Neural crest cell (in vitro differentiated cells): ENCODE measurements at places on chromosomes 11 and 22.

- no peaks in the 10 kb centered on the region for H3K4me1 ChIP-seq
- no peak overlapping the region for H3K27ac ChIP-seq
- peaks cover 64% of the 10 kb centered on the region for H3K36me3 ChIP-seq
- no peak overlapping the region for H3K4me3 ChIP-seq
Measured at GRCh38 chr11:88266157-88266556, 71.4 kb downstream of the CTSC start.

GRCh38 chr11:29319210-29319609, 697.6 kb downstream of the KCNA4 start:
- no peak for DNase-seq
- H3K27me3 ChIP-seq = no peaks in the 10 kb centered on the region
- no peak overlapping the region for H3K4me3 ChIP-seq

- no peak for DNase-seq
- no peak overlapping the region for H3K4me3 ChIP-seq
- H3K4me1 ChIP-seq = no peaks in the 10 kb centered on the region
- no peaks in the 10 kb centered on the region for H3K27me3 ChIP-seq
Measured at GRCh38 chr22:19831016-19831415, 23.7 kb downstream of the GNB1L start.

DNA sequence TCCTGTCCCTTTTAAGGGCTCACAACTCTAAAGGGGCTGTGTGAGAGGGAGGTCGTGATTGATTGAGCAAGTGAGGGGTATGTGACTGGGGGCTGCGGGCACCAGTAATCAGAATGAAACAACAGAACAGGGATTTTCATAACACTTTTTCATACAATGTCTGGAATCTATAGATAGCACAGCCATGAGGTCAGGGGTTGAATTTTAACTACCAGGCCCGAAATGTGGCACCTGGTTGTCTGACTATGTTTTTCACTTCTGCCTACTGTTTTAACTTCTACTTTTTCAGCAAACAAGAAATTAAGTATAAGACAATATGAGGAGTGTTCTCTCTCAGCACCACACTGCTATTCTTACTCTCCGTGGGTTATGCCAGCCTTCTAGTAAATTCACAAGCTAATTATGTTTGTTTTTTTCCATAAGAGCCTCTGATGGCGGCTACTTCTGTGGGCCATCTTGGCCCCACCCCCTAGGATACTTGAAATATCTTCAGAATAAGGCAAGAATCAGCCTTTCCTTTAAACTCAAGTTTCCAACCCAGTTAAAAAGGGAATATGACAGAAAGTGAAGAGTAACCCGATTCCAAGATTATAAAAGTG, 552.8 kb upstream of the CHORDC1 start:
- no peaks in the 10 kb centered on the region for H3K27me3 ChIP-seq
- H3K4me1 ChIP-seq = peaks cover 6% of the 10 kb centered on the region
- no peaks in the 10 kb centered on the region for H3K36me3 ChIP-seq

GRCh38 chr11:34633640-34633989, 12.7 kb downstream of the EHF start:
- no peaks in the 10 kb centered on the region for H3K27me3 ChIP-seq
- H3K4me3 ChIP-seq = no peak overlapping the region
- DNase-seq = no peak
- no peak overlapping the region for H3K27ac ChIP-seq
- H3K4me1 ChIP-seq = peaks cover 13% of the 10 kb centered on the region
- H3K36me3 ChIP-seq = no peaks in the 10 kb centered on the region

DNA sequence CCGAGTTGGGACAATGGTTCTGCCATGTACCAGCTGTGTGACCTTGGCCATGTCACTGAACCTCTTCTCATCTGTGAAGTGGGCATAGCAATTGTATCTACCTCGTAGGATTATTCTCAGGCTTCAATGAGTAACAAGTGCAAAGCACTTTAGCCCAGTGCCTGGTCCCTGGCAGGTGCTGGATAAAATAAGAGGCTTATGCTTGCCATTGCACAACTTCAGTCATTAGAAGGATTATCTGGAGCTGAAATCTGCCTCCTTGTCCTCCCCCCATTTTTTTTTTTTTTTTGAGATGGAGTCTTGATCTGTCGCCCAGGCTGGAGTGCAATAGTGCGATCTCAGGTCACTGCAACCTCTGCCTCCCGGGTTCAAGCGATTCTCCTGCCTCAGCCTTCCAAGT, 7.2 kb downstream of the SMTNL1 start:
- peaks cover 2% of the 10 kb centered on the region for H3K36me3 ChIP-seq
- DNase-seq = no peak
- peaks cover 7% of the 10 kb centered on the region for H3K27me3 ChIP-seq
- H3K27ac ChIP-seq = no peak overlapping the region

DNA sequence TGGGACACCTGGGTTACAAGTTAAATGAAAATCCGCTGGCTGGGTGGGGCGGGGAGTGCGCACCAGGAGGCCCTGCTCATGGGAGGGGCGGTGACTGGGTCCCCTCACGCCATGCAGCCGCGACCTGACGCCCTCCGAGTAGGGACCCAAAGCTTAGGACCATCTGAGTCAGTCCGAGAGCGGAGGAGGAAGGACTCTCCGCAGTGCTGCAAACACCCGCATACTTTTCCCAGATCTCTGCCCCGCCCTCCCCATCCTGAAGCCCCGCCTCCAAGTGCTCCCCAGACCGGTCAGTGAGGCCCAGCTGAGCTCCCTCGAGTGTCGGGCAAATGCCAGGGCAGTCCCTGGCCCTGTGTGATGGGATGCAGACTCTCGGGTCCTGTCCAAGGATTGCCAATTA, 6.6 kb upstream of the FLI1 start:
- DNase-seq = no peak
- no peak overlapping the region for H3K27ac ChIP-seq
- H3K4me3 ChIP-seq = peak overlapping the region; percentile 51

- DNase-seq = peak; percentile 27
- H3K4me1 ChIP-seq = peaks cover 37% of the 10 kb centered on the region
- H3K27me3 ChIP-seq = no peaks in the 10 kb centered on the region
- no peaks in the 10 kb centered on the region for H3K36me3 ChIP-seq
Measured at GRCh38 chr22:37746366-37747079, 49.7 kb downstream of the TRIOBP start.

- no peak for DNase-seq
- no peak overlapping the region for H3K27ac ChIP-seq
- H3K4me1 ChIP-seq = no peaks in the 10 kb centered on the region
Measured at GRCh38 chr11:94031625-94032024, 10.5 kb downstream of the HEPHL1 start.

DNA sequence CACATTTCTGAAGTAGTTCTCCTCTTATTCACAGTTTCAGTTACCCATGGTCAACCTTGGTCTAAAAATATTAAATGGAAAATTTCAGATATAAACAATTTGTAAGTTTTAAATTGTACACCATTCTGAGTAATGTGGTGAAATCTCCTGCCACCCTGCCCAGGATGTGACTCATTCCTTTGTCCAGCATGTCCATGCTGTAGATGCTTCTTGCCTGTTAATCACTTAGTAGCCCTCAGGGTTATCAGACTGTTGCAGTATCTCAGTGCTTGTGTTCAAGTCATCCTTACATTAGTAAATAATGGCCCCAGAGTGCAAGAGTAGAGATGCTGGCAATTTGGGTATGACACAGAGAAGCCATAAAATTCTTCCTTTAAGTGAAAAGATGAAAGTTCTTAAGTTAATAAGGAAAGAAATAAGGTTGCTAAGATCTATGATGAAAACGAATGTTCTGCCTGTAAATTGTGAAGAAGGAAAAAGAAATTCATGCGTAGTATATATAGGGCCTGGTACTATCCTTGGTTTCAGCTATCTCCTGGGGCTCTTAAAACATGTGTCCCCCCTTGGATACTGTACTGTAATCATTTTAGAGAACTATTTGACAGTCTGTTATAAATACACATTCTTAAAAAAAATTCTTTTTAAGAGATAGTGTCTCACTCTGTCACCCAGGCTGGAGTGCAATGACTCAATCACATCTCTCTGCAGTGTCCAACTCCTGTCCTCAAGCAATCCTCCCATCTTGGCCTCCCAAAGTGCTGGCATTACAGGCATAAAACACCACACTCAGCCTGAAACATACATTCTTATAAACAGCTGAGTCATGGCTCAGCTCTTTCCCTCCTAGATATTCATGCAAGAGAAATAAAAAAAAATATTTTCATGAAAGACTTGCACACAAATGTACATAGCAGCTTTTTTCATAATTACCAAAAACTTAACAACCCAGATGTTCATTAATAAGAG, 31.3 kb downstream of the MTNR1B start:
- no peak overlapping the region for H3K27ac ChIP-seq
- peaks cover 27% of the 10 kb centered on the region for H3K4me1 ChIP-seq
- H3K4me3 ChIP-seq = no peak overlapping the region
- H3K27me3 ChIP-seq = no peaks in the 10 kb centered on the region
- H3K36me3 ChIP-seq = no peaks in the 10 kb centered on the region

DNA sequence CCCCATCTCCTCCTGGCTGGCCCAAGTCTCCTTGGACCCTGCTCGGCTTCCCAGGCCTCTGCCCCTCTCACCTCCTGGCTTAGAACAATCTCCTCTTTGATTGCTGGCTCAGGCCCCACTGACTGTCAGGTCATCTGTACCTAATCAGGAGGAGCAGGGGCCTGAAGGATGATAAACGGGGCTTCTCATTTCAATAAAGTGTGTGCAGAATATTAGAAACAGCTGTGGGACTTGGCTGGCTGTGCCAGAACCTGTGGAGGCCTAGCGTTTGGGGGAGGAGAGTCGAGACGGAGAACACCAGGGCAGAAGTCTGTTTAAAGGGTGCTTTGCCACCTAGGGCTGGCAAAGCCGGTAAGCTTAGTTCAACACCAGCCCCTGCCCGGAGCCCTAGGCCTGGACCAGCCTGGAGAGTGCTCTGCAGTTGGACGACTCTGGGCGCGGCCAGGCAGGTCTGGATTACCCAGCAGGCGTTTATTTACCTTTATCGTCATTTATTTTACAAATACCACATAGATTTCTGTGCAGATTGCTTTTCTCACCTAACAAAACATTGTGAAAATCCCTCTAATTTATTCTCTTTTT, 10.1 kb upstream of the VSIG10L2 start:
- no peak for DNase-seq
- no peak overlapping the region for H3K27ac ChIP-seq
- H3K27me3 ChIP-seq = peaks cover 13% of the 10 kb centered on the region
- H3K36me3 ChIP-seq = no peaks in the 10 kb centered on the region

GRCh38 chr22:19916941-19917340, 24.6 kb upstream of the COMT start:
- H3K27me3 ChIP-seq = no peaks in the 10 kb centered on the region
- H3K36me3 ChIP-seq = peaks cover 14% of the 10 kb centered on the region
- H3K4me1 ChIP-seq = no peaks in the 10 kb centered on the region
- no peak overlapping the region for H3K27ac ChIP-seq
- DNase-seq = no peak

- no peak overlapping the region for H3K27ac ChIP-seq
- DNase-seq = no peak
Measured at GRCh38 chr11:67418476-67419281, 3.2 kb downstream of the CARNS1 start.

DNA sequence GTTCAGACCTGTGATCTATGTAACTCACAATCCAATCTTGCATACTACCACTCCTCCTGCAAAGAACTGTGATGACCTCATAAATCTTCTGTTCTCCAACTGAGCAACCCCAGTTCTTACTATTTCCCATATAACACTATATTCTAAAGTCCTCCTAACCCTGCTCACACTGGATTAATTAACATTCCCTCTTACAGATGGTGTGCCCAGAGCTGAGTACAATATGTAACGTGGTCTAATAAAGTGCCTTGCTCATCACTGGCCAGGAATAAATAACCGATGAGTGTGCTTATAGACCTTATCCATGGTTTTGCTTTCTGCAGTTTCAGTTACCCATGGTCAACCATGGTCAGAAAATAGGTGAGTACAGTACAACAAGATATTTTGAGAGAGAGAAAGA, 28.6 kb downstream of the PRCP start:
- H3K27ac ChIP-seq = no peak overlapping the region
- H3K36me3 ChIP-seq = peaks cover 12% of the 10 kb centered on the region
- H3K27me3 ChIP-seq = no peaks in the 10 kb centered on the region
- DNase-seq = no peak
- peaks cover 6% of the 10 kb centered on the region for H3K4me1 ChIP-seq

GRCh38 chr11:129968591-129969419, 33.8 kb downstream of the PRDM10 start:
- peaks cover 20% of the 10 kb centered on the region for H3K4me1 ChIP-seq
- H3K36me3 ChIP-seq = no peaks in the 10 kb centered on the region
- H3K27ac ChIP-seq = no peak overlapping the region
- DNase-seq = no peak
- no peaks in the 10 kb centered on the region for H3K27me3 ChIP-seq

- no peak overlapping the region for H3K27ac ChIP-seq
- no peak overlapping the region for H3K4me3 ChIP-seq
- no peak for DNase-seq
- H3K27me3 ChIP-seq = peaks cover 99% of the 10 kb centered on the region
- peaks cover 5% of the 10 kb centered on the region for H3K4me1 ChIP-seq
Measured at GRCh38 chr11:13880634-13881033, 81.9 kb upstream of the SPON1 start.
